SW 1271 (cell line): ENCODE measurements at places on chromosomes 6 and 20.

GRCh38 chr20:48665785-48666184 is 162.0 kb downstream of the PREX1 start:
- DNase-seq: no peak

GRCh38 chr6:68476611-68477010 is 158.5 kb upstream of the ADGRB3 start:
- no peak for DNase-seq

GRCh38 chr6:129957941-129958898 is 60.2 kb upstream of the L3MBTL3 start:
- DNase-seq: no peak

- DNase-seq: no peak
Observed at GRCh38 chr6:52958546-52959255, 36.4 kb downstream of the GSTA4 start.

GRCh38 chr20:1841554-1842140 is 53.6 kb upstream of the SIRPA start:
- no peak for DNase-seq

DNA sequence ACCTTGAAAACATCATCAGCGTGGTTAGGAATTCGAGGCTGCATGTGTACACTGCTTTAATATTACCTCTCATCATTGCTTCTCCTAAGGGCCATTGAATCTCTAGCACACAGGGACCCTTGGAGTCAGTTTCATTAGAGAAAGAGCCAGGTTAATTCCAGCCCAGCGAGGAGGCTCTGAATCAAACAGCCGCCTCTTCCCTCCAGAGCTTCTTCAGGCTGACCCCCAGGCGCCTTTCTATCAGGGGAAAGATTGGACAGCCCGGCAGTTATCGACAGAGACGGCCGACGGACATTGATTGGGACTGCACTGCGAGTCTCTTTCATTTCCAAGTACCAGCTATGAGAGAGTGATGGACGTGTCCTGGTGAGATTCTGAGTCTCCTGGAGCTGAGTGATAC is 159.2 kb downstream of the ANKRD60 start:
- no peak for DNase-seq

GRCh38 chr6:5531853-5532375 is 270.6 kb downstream of the FARS2 start:
- DNase-seq: no peak

GRCh38 chr20:54625497-54625896 is 150.1 kb downstream of the DOK5 start:
- DNase-seq: no peak
